ENCODE measurements at places on chromosomes 12 and 14.

DNA sequence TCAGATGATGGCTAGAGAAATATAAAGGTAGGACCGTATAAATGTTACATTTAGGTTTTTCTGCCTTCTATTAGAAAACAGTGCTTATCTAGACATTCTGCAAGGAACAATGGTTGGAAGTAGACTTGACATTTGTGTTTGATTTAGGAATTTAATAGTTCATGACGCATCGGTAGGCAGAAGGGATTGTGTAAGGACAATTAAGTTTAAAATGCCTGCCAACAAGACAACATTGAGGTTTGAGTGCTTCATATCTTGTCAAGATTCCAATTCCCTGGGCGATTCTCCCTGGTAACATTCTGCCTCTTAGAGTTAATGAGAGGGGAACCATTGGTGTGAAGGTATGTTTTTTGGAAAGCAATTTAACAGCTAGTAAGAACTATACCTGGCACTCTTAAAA is 186.8 kb upstream of the RBM19 start:
- DNase-seq, result no peak

GRCh38 chr12:26275313-26276131 is 80.1 kb downstream of the SSPN start:
- DNase-seq, result no peak

- no peak for DNase-seq
Observed at GRCh38 chr12:52356762-52357580, 10.3 kb downstream of the KRT85 start.

DNA sequence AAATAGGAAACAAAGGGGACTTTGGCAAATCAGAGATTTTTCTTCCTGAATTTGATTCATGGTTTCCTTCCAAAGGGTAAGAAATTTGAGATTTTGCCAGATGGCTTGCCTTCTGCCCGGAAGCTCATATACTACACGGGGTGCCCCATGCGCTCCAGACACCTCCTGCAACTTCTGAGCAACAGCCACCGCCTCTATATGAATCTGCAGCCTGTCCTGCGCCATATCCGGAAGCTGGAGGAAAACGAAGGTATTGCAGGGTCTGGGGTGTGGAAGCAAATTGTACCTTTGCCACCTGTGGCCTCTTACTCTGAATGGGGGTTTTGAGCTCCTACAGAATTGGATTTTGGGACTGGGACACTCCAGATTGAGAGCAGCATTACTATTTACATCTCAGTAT is 63.5 kb downstream of the FRMD6 start:
- DNase-seq, result no peak

DNA sequence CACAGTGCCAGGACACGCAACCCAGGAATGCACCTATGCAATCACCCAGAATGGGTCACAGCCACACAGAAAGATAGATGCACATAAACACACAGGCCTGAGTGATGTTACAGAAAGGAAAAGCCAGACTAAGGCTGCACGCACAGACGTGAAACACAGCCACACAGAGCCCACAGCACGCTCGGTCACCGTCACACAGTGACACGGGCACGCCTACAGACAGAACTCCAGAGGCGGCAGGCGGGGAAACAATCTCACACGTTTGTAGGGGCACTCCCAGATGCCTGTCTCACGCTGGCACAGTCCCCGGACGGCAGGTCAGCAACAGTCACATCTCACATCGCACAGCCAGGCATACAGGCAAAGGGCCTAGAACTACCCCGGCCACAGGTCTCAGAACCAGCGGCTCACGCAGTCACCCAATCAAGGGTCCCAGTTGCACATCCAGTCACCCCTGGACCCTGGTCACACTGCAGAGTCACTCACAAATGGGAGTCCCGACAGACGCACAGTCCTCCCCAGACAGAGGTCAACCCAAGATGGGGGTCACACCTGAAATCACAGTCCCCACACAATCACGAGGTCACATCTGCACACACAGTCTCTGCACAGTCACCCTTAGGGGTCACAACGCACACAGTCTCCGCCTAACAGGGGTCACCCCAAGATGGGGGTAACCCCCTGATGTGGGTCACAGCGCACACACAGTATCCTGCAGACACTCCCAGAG is 790 bp downstream of the SSH1 start:
- DNase-seq, result no peak

- DNase-seq, result no peak
Observed at GRCh38 chr14:35146711-35147149, 24.4 kb downstream of the PRORP start.

- no peak for DNase-seq
Observed at GRCh38 chr12:1322821-1323220, 271.6 kb downstream of the FBXL14 start.

All from NCI-H1092 (cell line).